Stimulated activated CD4-positive, alpha-beta T cell treated with anti-CD3 and anti-CD28 coated beads, Interleukin-12 subunit alpha, Interleukin-12 subunit beta, amount 100 ng/mL, for 24 hours (primary cell): ENCODE measurements at places on chromosomes 4 and X.

- DNase-seq = no peak
These were observed 27.0 kb upstream of the NKAP start for GRCh38 chrX:119970574-119970973.

GRCh38 chrX:39969099-39969818, 128.5 kb downstream of the BCOR start:
- DNase-seq = no peak

GRCh38 chr4:67512501-67512900, 32.8 kb downstream of the CENPC start:
- DNase-seq = no peak

DNA sequence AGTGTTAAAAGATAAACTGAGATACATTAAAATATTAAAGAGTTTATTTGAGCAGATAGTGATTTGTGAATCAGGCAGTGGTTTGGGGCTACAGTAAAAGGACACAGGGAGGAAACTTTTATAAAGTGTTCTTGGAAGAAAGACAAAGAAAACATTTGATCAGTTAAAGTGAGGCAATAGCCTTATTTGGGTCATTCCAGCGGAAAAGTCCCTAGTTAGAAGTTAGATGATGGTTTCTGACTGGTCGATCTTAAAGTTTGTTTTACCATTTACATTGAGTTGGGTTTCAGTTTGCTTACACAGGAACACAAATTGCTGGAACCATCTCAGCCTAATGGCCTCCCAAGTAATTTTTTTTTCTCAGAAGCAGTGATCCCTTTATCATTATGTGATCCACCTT, 69.7 kb downstream of the PPP1R2C start:
- no peak for DNase-seq

DNA sequence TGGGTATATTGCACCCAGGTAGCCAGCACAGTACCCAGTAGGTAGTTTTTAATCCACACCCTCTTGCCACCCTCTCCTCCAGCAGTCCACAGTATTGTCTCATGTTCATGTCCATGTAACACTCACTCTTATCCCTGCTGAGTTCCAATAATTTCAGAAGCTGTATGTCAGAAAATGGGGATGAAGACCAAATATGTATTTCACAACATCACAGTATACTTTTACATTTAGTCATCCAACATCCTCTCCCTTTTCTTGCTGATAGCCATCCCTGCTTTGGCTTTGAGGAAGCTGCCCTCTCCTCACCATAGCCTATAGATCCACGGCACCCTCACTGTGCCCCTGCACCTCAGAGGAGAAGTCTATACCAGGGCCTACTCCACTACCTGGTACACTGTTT, 126.0 kb upstream of the LDB2 start:
- DNase-seq = no peak

- no peak for DNase-seq
These were observed 15.0 kb downstream of the ASB9 start for GRCh38 chrX:15254852-15255251.

- DNase-seq = no peak
These were observed 37.0 kb upstream of the CT83 start for GRCh38 chrX:116499780-116500179.

GRCh38 chr4:178937130-178937529, 1494.9 kb upstream of the AGA start:
- no peak for DNase-seq

DNA sequence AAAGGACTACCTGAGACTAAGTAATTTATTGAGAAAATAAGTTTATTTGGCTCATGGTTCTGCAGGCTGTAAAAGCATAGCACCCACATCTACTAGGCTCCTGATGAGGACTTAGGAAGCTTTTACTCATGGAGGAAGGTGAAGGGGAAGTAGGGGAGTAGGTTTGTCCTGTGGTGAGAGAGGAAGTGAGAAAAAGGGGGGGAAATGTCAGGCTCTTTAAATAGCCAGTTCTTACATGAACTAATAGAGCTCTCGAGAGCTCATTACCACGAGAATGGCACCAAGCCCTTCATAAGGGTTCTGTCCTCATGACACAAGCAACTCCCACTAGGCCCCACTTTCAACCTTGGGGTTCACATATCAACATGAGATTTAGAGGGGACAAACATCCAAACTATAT, 125.5 kb upstream of the NRK start:
- no peak for DNase-seq

DNA sequence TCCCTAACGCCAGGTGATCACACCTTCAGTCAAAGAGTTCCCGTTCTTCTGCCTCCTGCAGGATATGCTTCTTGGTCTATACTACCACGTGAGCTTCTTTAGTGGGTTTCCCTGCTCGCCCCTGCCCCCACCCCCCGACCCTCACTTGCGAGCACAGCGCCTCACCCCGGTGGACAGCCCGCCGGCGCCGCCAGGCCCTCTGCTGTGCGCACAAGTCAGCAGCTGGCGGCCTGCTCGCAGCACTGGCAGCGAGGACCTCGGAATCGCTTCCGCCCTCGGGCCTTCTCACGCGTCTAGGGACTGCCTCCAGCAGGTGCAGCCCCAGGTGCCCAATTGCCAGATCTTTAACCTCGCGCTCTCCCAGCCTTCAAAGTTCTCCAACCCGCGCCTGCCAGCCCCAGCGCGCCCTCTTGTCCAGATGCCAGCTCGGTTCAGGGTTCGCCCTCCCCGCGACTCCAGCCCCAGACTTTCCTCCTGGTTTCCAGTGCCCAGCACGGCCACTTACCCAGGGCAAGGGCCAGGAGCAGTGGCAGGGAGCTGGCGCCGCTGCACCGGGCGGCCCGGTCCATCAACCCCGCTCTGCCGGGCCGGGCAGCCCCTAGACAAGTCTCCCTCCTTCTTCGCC, 454 bp downstream of the BTC start:
- peak; percentile 0 for DNase-seq

- no peak for DNase-seq
These were observed 289.7 kb downstream of the DKK2 start for GRCh38 chr4:106746451-106746850.

- no peak for DNase-seq
These were observed 2.8 kb downstream of the RTL5 start for GRCh38 chrX:72128881-72129280.

- no peak for DNase-seq
These were observed 199.0 kb upstream of the CXXC4 start for GRCh38 chr4:104693601-104694201.

DNA sequence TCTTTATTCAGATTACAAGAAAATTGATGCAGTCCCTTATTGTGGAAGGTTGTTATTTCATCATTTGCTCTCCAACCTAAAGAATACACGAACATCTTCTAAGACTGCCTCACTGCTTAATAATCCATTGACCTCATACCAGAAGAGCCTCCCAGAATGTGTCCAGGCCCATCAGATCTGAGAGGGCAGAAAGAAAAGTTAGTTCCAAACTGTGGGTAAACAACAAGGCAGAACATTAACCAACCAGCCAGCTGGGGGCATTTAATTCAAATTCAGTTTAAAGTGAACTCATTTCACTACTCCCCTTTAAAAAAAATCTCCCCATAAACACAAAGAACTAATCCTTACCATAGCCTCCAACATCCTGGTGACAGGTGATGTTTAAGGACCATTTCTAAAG, 13.8 kb downstream of the GPC4 start:
- no peak for DNase-seq

DNA sequence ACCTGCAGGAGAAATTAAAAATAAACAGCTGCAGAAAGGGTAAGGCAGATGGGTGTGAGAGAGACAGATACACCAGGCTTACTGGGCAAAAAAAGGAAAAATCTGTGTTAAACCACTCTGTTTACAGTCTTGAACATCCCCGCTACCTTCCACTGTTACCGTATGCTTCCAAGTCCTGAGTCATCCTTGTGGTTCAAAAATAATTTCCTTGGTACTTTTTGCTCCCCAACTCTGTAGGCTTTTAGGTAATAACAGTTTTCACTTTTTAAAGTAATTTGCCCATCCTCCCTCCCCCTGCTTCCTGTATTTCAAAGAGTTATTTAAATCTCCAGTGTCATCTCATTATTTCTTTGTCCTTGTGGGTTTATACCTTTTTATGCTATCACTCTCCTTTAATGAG, 210.1 kb upstream of the FAT4 start:
- DNase-seq = no peak

GRCh38 chr4:38106886-38107514, 146.8 kb downstream of the PTTG2 start:
- no peak for DNase-seq

- no peak for DNase-seq
These were observed 195.4 kb downstream of the AFAP1 start for GRCh38 chr4:7744142-7744804.

- no peak for DNase-seq
These were observed 25.7 kb downstream of the TRPC5 start for GRCh38 chrX:112056886-112057285.

DNA sequence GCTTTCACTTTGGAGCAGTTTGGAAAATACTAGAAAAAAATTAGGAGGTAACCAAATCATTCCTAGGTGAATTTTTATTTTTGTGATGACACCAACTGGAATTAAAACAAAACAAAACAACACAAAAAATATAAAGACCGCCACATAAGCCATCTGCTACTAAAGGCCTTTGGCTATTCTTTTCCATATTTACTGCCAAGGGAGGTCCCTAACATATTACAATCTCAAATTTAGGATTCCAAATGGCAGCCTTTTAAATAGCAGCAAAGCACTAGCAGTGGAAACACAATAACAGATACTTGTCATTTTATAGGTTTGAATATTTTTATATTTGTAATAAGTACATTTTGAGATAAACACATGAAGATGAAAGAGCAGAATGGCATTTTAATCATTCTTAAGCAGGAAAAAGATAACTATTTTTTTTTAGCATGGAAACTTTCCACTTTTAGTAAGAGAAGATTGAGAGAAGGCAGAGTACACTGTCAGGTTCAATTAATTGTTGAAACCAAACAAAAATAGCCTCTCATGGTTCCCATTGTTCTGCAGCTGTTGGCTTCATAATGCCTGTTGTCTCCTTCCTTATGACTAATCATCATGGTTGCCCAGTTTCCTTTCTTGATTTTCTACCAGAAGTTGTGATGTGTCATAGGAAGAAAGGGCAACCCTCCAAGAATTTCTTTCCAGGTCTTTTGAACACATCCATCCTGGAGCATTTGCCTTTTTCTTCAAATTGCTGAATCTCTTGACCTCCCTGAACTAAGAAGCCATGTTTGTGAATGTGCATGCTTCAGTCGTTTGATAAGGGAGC, 219.0 kb upstream of the EMCN start:
- DNase-seq = no peak

DNA sequence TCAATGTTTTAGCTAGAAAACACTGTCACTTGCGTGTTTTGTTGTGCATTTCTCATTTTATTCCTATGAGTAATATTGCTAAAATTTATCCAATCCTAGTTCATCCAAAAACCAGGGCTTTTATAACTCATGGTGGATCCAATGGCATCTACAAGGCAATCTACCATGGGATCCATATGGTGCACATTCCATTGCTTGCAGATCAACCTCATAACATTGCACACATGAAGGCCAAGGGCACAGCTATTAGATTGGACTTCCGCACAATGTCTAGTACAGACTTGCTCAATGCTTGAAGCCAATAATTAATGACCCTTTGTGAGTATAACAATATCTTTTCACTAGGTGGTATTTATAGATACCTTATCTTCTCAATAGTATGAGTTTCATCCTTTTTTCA, 57.2 kb upstream of the UGT2B7 start:
- no peak for DNase-seq

GRCh38 chr4:1060621-1061020, 49.2 kb downstream of the FGFRL1 start:
- DNase-seq = no peak

DNA sequence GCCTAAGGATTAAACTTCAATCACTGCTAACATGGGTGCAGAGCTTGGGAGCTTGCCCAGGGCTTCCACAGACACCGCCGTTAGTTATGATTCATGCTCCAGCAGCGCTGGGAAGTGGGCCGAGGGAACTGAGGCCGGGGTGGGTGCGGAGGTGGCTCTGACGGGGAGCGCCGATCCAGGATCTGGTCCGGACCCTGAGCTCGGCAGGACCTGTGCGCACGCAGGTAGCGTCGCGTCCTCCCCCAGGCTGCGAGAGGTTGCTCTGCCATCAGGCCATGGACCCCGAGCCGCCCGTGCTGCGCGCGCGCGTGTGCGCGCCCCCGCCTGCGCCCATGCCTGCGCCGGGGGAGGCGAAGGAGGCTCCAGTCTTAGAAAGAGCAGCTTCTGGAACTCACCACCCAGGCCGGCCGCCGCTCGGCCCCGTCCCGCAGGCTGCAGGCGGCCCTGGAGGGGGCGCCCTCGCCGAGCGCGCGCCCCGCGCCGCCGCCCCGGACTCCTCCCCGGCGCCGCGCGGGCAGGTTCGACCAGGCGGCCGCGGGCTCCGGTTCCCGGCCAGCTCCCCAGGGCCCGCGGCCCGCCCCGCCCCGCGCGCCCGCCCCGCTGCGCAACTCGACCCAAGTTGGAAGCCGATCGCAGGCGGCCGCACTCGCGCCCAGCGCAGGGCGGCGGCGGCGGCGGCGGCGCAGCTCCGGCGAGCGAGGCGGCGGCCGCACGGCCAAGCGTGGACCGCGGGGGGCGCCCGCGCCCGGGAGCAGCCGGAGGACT, 732 bp upstream of the ADRA2C start:
- DNase-seq = no peak

DNA sequence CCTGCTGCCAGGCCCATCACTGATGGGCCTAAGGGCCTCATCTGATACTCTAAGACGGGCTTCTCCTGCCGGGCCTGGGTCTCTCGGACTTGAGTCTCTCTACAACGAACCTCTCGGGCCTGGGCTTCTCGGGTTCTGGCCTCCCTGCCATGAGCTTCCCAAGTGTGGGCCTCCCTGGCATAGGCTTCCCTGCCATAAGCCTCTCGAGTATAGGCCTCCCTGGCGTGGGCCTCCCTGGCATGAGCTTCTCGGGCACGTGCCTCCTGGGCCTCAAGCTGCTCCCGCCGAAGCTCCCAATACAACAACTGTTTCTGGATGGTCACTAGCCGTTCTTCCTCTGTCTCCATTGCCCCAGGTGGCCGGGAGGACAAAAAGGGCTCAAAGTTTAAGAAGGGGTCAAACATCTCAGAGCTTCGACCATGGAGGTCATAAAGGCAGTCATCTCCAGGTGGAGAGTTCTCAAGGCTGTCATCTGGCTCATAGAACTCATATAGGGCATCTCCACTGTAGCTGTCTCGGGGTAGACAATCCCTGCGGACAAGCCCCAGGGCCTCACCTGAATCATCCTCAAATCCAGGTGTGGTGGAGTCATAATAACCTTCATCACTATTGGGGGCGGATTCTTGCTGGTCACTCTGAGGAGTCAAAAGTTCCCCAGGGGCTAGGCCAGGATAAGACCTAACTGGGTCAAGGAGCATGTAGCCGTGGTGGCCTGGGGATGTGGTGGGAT, 14.1 kb downstream of the AMER1 start:
- no peak for DNase-seq

- no peak for DNase-seq
These were observed 84.6 kb downstream of the THOC2 start for GRCh38 chrX:123648028-123648810.

DNA sequence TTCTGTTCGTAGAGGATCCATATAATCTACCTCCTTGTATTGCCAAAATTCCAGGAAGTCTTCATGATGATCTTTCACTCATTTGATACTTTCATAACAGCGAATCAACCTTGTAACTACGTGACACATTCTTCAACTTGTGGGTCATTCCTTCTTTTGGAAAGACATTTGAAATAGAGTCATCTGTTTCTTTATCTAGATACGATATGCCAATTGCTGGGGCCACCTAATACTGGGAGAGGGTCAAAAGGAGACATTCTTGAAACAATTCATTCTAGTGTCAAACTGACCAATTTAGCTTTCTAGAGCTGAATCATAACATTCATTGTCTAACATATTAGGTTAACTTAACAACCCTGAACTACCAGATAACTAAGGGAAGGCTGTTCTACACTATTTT, 62.9 kb upstream of the SMAD1 start:
- DNase-seq = no peak
